ENCODE measurements at places on chromosomes 4 and X. TPM values are rescaled to one million over a fixed set of nuclear protein-coding genes. Genes with fewer than 3 reads are reported as not detected.

DNA sequence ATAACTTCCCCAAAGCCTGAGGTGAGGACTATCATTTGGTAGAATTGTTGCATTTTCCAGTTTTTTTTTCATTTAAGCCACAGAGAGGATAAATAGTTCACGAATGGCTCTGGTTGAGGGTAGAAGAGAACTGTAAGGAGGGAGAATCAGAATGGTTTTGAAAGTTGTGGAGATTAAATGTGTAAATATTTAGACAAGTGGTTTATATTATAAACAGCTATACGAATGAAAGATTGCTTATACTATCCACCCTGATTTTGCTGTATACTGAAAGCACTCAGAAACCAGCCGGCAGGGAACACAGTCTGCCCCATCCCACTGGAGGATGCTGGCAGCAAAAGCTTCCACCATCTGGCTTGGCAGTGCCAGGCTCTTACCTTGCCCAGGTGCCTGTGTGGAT lies 341.1 kb downstream of the RAPGEF2 start:
- no peak for DNase-seq

DNA sequence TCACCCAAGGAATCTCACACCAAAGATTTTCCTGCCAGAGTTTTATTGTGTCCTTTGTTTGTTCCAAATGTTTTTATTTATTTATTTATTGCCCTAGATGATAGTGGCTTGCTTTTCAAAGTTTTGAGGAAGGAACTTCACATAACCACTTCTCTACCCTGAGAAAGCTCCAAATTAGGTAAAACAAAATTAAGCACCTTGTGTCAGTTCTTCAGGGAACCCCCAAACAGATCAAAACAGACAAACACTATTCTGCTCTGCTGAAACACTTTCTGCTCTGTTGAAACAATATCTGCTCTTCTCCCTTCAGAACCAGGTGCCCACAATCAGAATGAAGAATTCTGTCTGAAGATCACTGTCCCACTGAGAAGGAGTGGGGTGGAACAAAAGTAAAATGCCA lies 16.5 kb upstream of the CYBB start:
- no peak for DNase-seq

Gene SASH3
- total RNA-seq, result 0.31 TPM

GRCh38 chr4:41257257-41257901 lies 651 bp downstream of the UCHL1 start:
- peak; percentile 32 for DNase-seq

GRCh38 chr4:71540749-71541269 lies 202.0 kb downstream of the SLC4A4 start:
- DNase-seq, result no peak

DNA sequence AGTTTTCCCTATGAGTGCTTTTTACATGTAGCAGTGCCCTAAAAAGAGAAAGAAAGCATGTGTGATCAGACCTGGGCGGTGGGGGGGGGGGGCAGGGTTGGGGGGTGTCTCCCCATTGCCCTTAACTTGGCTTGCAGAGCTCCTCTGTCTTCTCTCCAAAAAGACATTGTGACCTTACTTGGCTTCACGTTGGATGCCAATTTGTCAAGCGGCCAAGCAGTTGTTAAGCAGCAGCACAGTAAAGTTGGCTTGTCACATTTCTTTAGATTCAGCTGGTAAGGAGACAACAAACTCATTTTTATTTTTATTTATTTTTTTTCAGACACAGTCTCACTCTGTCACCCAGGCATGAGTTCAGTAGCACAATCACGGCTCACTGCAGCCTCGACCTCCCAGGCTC lies 57.3 kb upstream of the ZNF157 start:
- DNase-seq, result no peak

- DNase-seq, result no peak
Measured at GRCh38 chr4:15149234-15149838, 147.1 kb downstream of the CPEB2 start.

Gene NAP1L3
- 1.1 TPM for total RNA-seq

Gene AREG
- 0.37 TPM for total RNA-seq

DNA sequence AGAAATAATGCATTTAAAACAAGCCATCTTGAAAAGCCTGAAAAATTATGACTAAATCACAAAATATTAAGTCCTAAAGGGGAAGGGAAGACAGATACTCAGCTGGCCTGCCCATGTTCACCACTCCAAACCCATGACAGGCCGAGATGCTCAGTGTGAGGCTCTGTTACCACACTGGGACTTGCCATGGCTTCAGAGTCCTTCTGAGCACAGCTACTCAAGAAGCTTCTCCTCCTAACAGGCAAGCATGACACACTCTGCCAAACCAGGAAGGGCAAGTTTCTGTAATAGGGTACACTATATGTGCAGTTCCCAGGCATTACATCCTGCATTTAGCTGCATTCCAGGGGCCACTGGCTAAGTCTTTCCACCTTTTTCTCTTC lies 34.0 kb upstream of the CYBB start:
- no peak for DNase-seq

GRCh38 chr4:24303926-24304325 lies 280.4 kb downstream of the DHX15 start:
- DNase-seq, result no peak

- no peak for DNase-seq
Measured at GRCh38 chrX:19677121-19677520, 161.8 kb upstream of the MAP3K15 start.

Gene GLRB
- total RNA-seq, result 4.2 TPM

DNA sequence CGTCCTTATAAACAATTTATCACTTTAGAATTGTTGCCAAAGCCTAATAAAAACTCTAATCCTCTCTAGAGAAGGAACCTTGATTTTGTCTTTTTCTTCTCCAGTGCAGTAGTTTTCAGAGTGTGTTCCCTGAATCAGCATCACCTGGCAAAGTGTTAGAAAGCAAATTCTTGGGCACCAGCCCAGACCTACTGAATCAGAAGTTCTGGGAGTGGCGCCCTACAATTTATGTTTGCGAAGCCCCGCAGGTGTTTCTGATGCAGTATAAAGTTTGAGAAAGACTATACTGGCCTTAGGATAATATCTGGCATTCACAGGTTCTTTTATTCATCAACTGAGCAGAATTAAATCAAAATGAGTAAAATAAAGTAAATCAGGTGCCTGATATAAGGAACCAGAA lies 645.8 kb upstream of the ATOH1 start:
- DNase-seq, result no peak

Gene GDI1
- total RNA-seq, result 25.5 TPM

- no peak for DNase-seq
Measured at GRCh38 chrX:119853444-119853843, 681 bp upstream of the UPF3B start.

- DNase-seq, result no peak
Measured at GRCh38 chr4:169271692-169272007, 894 bp upstream of the SH3RF1 start.

Gene KLKB1
- 1.6 TPM for total RNA-seq

- DNase-seq, result no peak
Measured at GRCh38 chr4:138053641-138054301, 188.4 kb downstream of the SLC7A11 start.

GRCh38 chr4:8113611-8114377 lies 44.8 kb downstream of the ABLIM2 start:
- DNase-seq, result peak; percentile 61

GRCh38 chr4:39394706-39395105 lies 12.0 kb upstream of the KLB start:
- no peak for DNase-seq

GRCh38 chr4:8699479-8700145 lies 107.0 kb downstream of the CPZ start:
- DNase-seq, result no peak

- no peak for DNase-seq
Measured at GRCh38 chr4:37392521-37393255, 148.1 kb downstream of the NWD2 start.

- no peak for DNase-seq
Measured at GRCh38 chr4:77037736-77038135, 38.1 kb downstream of the CCNI start.

DNA sequence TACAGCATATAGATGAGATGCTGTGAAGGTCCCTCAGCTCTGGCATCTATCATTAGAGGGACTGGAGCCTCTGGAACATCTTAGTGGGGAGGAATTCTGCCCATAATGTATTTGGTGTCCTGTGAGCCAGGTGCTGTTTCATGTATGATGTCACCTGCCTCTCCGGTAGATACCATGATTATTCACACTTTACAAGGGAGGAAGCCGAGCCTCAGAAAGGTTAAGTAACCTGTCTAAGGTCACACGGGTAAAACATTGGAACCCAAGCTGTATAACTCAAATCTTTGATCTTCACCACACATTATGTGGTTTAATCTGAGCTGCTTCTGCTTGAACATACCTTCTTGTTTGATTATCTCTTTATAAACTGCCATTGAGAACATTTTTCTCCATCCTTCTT lies 442.8 kb downstream of the BCOR start:
- DNase-seq, result no peak

Gene CRMP1
- 0.98 TPM for total RNA-seq

DNA sequence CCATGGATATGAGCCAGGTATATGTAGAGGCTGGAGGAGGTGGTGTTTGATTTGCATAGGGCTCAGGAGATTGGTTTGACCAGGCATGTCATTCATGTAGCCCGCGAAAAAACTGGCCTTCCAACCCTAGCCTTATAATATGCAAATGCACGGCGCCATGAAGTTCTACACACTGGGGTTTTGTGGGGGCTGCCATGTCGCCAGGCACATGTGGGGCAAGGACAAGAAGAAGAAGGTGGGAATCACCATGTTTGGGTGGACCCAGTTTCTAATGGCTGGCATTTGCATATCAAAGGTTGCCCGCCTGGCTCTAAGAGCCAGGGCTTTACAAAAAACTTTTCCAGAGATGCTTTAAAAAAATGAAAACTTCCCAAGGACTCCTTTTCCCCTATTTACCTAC lies 1251.0 kb downstream of the PCDH18 start:
- no peak for DNase-seq

DNA sequence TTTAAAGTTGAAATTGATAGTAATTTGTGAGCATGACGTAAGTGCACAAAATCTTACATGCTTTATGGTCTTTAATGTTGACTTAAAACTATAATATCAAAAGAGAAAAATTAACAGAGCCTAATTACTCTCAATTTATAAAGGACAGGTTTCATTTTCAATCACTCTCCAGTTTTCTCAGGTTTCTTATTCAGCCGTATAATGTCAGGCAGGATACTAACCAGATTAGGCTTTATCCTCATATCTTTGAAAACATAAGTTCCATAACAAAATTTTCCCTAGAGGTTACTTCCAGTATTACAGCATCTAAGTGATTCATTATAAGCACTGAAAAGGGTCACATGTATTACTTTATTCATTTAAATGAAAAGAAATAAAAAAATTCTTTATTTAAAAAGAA lies 492.1 kb downstream of the PACRGL start:
- no peak for DNase-seq

All from pancreas (tissue), 10 donors.